Adrenal gland (tissue), 19 donors: ENCODE measurements at places on chromosomes 6 and 20.

GRCh38 chr6:139600919-139601475, 226.5 kb upstream of the CITED2 start:
- no peak for DNase-seq

GRCh38 chr6:138517635-138518034, 18.3 kb upstream of the NHSL1 start:
- DNase-seq = no peak

GRCh38 chr6:147930745-147931144, 411.9 kb upstream of the SASH1 start:
- DNase-seq = no peak

DNA sequence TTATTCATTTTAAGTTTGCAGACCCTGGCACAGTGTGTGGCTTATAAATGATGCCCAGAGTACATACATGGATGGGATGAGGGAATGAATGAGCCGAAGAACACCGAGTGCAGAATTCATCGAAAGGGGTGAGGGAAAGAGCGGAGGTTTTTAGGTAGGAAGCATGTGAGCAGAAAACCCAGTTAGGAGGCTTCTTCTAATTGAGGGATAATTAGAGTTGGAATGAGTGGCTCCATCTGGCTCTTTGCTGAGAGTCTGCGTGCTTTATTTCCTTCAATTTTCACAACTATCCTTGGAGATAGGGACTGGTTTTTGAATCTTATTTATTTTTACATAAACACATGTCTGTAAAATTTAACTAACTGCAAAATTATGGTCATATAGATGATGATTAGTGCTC, 150.7 kb downstream of the DOK5 start:
- DNase-seq = no peak

- no peak for DNase-seq
Measured at GRCh38 chr6:38153798-38154345, 334.3 kb downstream of the ZFAND3 start.

DNA sequence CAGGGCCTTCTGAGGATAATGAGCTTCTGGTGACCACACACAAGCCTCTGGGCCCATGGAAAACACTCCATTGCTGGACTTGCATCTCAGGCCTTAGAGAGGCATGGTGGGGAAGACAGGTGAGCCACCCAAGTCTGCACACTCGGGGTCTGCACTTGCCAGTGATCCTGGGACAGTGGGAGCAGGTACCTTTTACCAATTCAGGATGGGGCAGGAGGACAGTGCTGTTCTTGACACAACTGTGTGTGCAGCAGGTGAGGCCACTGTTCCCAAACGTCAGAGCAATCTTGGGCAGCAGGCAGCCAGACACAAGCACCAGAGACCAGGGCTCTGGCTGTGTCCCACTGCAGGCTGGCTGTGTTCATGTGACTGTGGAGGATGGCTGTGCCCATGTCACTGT, 221.3 kb downstream of the ERMARD start:
- peak; percentile 13 for DNase-seq

DNA sequence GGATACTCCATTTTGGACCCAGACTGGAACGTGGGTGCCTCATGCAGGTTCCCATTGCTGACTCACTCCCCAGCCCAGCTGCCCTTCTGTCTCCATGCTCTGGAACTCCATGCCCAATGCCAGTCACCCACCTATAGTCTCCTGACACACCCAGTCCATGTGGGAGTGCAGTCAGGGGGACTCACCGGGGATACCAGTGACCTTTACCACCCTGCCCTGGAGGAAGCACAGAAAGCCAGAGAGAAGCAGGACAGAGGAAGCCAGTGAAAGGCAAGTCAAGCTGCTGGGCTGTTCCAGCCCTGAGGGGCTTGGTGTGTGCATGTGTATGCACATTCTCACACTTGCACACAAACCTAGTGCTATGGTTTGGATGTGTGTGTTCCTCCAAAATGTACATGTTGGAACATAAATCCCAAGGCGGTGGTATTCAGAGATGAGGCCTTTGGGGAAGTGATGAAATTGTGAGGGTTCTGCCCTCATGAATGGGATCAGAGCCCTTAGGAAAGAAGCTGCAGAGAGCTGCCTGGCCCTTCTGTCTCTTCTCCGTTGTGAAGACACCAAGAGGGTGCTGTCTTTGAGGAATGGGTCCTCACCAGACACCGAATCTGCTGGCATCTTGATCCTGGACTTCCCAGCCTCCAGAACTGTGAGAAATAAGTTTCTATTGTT, 121.4 kb upstream of the MAFB start:
- no peak for DNase-seq

GRCh38 chr6:12077021-12077710, 65.1 kb downstream of the HIVEP1 start:
- no peak for DNase-seq

DNA sequence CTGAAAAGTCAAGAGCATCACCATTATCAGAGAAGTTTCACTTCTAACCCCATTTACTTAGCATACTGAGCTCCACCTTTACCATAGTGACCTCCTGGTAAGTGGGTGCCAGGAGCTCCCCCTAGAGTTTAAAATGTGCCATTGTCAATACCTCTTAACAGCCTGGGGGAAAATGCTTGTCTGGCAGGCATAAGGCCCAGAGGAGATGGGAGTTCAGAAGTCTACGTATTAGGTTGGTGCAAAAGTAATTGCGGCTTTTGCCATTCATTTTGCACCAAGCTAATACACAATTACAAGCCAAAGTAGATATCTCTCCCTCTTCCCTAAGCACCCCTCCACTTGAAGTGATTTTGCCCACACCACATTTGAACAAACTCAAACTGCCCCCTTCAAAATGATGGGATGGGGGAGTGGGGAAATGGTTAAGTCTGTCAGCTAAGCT, 919.0 kb downstream of the KIF16B start:
- DNase-seq = peak; percentile 53

DNA sequence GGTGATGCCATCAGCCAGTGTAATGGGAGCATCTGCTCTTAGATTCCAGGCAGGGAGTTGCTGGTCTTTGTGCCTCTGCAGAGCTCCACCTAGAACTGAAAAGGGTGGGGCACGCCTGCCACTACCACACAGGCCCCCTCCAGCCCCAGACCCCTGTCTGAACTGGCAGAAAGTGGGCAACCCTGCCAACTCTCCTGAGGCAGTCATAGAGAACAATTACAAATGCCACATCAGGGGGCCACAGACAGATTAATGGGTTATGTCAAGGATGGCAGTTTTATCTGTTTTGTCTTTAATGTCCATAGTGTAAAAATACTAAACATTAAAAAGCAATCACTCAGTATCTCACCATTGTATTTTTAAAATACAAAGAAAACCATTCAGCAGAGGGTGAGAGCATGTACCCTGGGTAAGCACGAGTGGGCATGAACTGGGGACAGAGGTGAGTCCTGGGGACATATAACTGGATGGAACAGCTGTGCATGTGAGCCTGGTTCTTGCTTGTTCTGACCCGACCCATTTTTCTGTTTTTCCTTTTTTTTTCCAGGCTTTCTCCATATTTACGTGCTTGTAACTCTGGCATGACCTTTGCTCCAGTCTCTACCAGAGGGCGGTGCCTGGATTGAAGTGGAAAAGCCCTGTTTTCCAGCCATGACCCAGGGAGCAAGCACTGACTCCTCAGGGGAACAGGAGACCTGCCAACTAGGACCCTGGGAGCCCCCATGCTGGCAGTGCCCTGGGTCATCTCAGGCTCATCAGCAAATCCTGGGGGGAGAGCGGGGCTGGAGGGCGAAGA, 8.2 kb downstream of the TRAF3IP2 start:
- peak; percentile 54 for DNase-seq

DNA sequence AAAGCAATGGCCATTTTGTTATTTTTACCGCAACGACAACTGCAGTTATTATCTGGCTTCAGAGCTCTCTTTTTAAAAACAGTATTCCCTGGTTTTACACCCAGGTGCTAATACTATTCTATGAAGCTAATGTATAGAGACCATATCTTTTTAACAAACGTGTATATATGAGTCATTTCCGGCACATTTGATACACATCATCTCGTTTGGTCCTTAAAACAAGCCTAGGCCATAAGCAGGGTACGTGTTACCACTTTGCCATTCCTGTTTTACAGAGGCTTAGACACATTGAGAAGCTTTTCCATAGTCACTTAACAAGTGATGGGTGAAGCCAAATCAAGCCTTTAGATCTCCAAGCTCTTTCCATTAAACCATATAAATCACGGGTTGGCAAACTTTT, 5.5 kb downstream of the TRAF3IP2 start:
- no peak for DNase-seq

- DNase-seq = no peak
Measured at GRCh38 chr6:116444092-116444491, 17.1 kb upstream of the CALHM6 start.

DNA sequence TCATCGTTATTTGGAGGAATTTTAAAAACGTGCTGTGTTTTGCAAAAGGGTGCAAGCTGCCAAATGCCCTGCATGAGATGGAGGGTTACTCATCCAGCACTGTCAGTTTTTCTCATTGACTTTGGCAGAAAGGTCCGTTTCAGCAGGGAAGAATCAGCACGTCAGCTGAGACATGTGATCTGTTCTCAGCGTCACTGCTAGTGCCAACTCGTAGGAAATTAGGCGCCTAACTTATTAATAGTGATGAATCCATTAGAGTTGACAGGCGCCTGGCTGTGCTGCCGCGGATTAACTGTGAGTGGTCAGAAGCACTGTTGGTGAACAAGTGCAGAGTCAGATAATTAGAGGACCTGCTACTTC, 175.5 kb upstream of the FOXQ1 start:
- DNase-seq = no peak
